Lung (tissue), 17 donors: ENCODE measurements at places on chromosomes 6 and 20. TPM values are rescaled to one million over a fixed set of nuclear protein-coding genes. Genes with fewer than 3 reads are reported as not detected.

- DNase-seq, result no peak
These were observed 16.2 kb downstream of the C6orf15 start for GRCh38 chr6:31096215-31096614.

DNA sequence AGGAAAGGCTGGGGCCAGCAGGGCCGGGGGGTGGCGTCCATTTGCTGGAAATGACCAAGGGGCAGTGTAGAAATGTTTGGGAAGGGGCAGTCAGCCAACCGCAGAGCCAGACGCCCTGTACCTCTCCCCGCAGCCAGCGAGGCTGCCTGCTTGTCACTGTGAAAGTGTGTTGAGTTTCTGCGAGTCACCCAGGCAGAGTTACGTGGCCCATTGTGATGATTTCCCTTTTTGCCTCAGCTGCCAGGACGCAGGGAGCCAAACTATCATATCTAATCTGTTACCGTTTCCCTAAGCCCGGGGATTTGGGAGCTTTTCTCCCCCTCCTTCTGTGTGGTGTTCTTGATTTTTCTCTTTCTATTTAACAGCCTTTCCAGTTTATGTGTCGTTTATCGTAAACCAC, 67.9 kb upstream of the STX16 start:
- no peak for DNase-seq

DNA sequence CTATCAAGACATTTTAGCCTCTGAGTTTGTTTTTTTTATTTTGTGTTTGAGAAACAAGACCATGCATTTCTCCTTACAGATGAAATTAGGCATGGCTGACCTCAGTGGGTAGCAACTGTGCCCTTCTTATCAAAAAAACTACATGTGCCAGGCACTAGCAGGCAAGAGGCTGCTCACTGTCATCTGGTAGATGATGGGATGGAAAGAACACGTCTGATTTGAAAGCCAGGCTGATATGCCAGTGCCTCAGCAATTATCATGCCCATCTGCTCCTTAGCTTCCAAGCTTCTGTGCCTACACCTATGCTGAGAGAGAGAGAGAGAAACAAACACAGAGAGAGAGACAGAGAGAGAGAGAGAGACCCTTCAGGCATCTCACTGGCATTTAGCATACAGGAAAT, 149.9 kb downstream of the C6orf118 start:
- no peak for DNase-seq

DNA sequence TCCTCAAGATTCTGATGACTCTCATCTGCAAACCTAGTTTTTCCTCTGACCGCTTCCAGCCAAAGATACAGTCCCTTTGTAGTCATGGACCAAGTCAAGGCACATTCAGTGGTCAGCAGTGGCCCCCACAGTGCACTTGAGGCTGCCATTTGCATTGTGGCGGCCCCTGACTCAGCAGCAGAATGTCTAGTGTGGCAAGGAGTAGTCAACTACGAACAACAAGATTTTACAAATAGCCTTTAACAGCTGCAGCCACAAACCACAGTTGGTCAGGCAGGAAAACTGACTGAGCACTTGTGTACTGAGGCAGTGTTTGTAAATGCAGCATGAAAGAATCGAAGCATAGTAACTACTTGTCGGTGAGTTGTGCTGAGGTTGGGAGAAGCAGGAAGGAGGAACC, 49.6 kb downstream of the SLC2A12 start:
- DNase-seq, result no peak

- DNase-seq, result no peak
These were observed 257.7 kb downstream of the BCKDHB start for GRCh38 chr6:80364149-80364548.

GRCh38 chr6:170004585-170005210, 253.3 kb downstream of the ERMARD start:
- no peak for DNase-seq

GRCh38 chr20:38128691-38129090, 36.4 kb downstream of the TGM2 start:
- no peak for DNase-seq

Gene RAMACL
- 0.30 TPM for polyA plus RNA-seq

Gene SLCO4A1
- 35.3 TPM for polyA plus RNA-seq

Gene TOMM6
- polyA plus RNA-seq, result 313 TPM

Gene SYCP2
- polyA plus RNA-seq, result 1.0 TPM

Gene GGTLC1
- polyA plus RNA-seq, result 98.4 TPM
